ENCODE measurements at places on chromosomes 6 and 20.

DNA sequence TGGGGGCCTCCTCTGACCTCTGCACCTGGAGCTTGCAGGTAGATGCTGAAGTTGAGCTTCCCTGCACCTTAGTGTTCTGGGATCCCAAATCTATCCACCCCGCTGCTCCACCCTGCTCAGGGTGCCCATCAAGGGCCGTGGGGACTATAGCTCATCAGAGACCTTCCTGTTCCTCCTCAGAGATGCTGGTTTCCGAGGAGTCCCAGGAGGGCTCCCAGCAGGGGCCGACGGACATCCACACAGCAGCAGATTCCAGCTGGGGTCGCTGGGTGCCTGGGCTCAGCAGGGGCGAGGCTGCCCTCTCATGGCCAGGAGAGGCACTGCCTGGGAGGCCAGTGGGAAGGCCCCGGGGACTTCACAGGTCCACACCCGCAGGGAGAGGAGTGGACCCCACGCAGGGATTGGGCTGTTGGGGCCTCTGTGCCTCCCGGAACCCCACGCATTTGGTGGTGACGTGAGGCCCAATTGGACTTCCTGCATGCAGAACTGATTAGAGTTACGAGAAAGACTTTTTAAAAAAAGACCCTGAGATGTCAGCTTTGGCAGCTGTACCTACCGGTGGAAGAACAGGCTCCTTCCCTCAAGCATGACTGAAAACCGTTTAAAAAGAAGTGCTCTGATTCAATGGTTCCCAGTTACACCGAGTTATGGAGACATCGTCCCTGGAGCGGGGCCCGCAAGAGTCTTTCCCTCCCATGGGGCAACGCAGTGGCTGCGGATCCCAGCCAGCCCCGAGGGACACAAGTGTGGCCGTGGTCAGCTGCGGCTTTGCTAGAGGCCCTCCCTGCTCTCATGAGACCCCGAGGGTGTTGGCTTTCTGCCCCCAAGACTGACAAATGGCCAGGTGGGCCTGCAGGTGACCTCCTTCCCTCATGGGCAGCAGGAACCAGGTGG is 25.3 kb upstream of the SLCO4A1 start:
- peak; percentile 48 for DNase-seq

DNA sequence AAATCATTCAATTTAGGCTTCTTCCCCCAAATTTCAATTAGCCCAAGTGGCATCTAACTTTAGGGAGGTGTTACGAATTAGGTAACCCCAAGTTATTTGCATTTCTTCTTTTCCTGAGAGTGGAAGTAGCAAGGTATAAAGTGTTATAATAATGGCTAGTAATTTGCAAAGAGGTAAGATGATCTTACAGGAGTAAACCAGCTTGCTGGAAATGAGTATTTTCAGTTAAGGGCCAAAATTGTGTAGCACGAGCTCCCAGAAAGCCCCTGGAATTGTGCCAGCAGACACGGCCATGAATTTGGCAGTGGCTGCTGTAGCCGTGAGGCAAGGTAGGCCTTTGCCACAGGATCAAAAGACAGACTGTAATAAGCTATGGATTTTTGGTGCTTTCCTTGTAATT is 38.0 kb downstream of the CITED2 start:
- DNase-seq = peak; percentile 58

DNA sequence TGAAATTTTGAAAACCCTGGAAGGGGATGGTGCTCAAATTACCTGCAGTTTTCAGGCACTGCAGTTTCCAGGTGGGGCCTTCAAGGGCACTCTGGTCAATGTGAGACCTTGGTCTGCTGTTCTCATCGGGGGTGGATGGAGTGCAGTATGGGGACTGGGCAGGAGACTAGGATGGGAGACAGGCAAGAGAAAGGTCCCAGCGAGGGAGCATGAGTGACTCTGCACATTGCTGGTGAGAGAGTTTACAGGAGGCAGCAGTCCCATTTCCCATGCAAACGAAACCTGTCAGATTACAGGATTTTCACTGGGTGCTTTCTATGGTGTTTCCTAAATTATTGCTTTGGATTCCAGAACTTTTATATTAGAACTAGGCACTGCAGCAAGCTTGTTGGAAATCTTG is 73.5 kb upstream of the DTNBP1 start:
- no peak for DNase-seq

DNA sequence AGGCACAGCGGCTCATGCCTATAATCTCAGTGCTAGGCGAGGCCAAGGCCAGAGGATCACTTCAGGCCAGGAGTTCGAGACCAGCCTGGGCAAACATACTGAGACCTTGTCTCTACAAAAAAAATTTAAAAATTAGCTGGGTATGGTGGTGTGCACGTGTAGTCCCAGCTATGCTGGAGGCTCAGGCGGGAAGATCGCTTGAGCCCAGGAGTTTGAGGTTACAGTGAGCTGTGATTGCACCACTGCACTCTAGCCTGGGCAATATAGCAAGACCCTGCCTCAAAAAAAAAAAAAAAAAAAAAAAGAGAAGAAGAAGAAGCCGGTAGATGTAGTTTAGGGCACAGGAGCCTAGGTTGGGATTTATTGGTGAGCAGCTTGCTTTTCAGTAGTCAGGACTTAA is 20.7 kb downstream of the MTHFD1L start:
- no peak for DNase-seq

DNA sequence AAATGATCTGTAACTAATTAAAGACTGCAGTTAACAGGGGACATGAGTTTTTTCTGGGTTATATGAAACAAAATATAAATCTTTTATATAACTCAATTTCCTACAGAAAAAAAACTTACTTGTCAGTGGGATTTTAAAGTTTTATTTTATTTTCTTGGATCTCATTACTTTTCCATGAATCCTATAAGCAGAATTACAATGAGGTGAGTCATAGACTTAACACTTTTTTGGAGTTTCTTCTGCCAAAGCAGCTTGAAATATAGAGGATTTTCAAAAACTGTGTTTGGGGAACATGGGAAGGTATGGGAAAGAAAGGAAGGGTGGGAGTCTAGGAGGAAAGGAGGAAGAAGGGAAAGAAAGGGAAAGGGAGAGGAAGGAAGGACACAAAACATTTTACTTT is 130.7 kb downstream of the AIG1 start:
- DNase-seq = no peak

- no peak for DNase-seq
These were observed 426.4 kb downstream of the PRKN start for GRCh38 chr6:162301128-162301527.

DNA sequence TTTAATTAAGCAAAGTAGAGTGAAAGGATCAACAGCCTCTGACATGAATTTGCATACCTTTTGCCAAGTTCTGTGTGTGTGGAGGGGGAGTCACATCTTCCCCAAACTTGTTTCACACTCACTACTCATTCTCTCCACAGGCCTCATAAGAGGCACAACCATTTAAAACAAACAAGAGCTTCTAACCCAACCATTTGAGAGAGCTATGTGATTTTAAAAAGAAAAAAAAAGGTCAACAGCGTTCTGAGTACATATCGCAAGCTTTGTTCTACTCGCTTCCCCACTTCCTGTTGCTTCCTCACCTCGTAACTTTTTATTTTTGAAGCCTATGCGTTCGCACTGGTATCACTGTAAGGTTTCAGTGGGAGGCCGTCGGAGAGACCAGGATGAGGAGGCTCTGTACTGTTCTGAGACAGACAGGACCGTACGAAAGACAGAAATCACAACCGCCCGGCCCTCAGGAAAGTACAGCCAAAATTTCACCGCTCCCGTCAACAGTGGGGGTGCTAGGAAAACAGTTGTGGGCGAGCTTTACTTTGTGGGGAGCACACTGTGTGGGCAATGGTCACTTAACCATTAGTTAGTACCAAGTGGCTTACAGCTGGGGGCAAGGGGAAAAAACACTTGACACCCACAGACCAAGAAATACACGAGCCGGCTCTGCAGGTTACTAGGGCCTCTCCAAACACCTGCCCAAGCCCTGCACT is 61.3 kb downstream of the TRERF1 start:
- no peak for DNase-seq

DNA sequence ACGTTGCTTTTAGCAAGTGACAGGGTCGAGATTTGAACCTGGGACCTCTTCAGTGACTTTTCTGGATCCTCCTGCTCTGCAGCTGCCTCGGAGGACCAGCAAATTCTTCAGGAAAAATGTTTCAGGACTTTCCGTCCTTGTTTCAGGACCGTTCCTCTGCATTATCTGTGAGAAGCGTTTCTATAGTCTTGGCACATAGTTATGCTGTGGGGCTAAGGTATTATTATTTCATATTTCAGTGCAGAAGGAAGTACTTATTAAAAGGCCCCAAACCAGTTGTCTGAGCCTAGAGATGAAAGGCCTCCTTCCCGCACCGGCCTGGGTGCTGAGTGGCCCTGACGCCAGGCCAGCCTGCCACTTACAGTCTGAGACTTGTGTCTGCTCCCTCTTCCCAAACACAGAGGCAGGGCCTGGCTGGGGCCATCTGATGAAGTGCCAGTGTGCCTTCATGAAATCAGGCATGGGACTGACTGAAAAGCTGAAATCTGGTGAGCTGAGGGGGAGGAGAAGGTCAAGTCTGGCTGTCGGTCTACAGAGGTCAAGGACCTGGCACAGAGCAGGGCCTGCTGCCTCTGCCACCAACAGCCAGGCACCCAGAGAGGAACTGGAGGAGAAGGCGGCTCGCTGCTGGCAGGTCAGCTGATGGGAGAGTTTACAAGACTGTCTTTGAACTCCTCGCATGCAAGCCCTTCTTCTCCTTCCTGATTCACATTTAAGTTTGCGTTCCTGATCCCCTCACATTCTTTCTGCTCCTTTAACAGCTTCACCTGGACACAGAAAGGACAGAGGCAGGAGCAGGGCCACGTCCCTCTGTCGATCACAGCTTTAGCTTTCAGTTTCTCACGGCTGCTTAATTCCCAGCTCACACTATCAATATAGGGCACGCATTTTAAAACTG is 8.9 kb upstream of the QKI start:
- DNase-seq = no peak

DNA sequence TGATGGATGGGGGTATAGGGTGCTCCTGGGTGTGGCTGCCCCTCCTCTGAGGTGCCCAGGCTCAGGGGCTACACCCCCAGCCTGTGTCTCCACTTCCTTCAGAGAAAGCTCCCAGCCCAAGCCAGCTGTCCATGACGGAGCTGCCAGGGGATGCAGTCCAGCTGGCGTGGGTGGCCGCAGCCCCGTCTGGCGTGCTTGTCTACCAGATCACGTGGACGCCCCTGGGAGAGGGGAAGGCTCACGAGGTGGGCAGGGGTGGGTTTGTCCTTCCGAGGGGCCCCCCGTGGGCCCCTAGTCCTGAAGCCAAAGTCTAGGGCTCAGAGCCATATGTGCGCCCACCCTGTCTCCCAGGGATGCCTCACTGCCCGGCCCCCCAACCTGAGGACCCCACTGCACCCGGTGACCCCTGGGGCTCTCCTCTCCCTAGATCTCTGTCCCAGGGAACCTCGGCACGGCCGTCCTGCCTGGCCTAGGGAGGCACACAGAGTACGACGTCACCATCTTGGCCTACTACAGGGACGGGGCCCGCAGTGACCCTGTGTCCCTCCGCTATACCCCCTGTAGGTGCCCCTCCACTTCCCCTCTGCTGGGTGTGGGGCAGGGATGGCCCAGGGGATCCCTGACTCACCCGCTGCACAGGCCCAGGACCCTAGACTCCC is 19.8 kb downstream of the COL20A1 start:
- DNase-seq = no peak

DNA sequence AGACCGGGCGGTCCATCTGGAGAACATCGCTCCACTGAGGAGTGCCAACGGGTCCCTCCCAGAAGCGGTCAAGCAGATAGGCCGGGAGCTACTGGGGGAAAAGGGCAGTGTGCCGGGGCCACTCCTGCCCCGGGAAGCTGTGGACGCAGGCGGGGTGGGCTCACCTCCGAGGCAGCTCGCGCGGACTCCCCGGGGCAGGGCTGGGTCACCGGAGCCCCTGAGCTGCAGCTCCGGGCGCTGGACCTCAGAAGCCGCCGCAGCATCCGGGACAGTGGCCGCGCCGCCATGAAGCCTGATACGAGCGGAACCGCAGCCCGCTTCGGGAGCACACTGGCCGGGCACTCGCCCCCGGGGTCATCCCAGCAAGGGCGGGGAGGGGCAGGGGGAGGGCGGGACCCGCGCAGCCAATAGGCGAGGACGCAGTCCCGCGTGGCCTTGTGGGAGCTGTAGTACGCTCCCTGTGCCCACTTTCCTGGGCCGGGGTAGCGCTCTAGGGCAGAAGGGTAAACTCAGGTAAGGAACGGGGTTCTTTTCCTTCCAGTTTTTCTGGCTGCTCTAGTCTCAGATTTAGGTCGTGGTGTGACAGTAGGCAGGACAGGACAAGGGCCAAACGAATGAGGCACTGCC is at the start of gene MOCS1:
Gene MOCS1, minus strand, starts transcription at position 332 of the 627 bp plus-strand sequence. Its CDS starts 45 bp downstream, at position 287.
- peak; percentile 82 for DNase-seq

GRCh38 chr6:77463308-77463860 is at the start of gene HTR1B:
Gene HTR1B (minus strand): TSS chr6:77463491. CDS start chr6:77463403, 88 bp downstream.
- DNase-seq = no peak

DNA sequence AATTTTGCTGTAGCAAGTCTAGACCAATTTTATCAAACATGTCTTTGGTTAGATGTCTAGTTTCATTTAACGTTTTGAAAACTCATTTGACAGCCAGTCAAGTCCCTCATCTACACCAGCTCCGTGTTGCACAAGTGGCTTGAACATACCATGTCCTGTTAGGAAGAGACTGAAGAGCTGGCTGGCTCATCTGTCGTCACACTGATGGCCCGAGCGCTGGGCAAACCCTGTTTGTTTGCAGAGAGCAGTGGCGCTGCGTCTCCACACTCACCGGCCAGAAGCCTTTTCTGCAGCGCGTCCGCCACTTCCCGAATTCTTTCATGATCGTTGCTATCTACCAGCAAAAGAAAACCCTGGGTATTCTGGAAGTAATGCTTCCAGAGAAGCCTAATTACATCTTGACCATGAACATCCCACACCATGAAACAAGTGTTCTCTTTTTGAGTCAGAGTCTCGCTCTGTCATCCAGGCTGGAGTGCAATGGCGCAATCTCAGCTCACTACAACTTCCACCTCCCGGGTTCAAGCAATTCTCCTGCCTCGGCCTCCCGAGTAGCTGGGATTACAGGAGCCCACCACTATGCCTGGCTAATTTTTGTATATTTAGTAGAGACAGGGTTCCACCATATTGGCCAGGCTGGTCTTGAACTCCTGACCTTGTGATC is 10.7 kb upstream of the TCFL5 start:
- no peak for DNase-seq

GRCh38 chr20:47814632-47815415 is 29.5 kb upstream of the SULF2 start:
- no peak for DNase-seq

DNA sequence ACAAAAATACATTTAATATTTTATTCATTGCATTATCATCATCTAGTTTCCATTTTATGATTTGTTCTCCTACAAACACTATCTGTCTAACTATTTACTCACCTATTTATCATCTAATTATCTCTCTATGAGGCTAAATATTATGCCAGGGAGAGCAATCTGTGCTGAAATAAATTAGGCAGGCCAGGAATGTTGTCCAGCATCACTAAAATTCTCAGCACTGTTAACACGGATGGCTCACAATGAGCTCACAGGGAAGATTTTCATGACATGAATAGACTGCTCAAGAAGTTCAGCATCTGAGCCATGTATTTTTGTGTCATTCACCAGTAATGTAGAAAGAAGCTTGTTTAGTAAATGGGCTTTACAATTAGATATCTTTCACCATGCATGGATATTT is 1277.2 kb downstream of the GRIK2 start:
- DNase-seq = peak; percentile 62

- DNase-seq = no peak
These were observed 36.1 kb downstream of the FGD2 start for GRCh38 chr6:37041521-37041920.
